ENCODE measurements at places on chromosomes 11 and 22.

DNA sequence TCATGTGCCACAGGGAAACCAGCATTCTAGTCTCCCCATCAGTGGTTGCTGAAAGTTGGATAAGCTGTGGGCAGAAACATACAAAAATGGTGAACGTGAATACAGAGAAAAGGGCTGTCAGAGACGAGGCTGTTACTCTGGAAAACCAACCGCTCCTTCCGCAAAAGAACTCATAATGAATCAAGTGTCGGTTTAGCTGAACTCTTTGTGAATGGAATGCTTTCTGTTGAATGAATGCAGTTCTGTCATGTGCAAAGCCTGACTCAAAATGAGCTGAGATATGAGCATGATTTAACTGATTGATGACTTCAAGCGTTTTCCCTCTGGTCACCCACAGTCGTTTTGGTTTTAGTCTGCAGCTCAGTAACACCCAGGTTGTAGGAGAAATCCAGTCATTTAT is 298.3 kb downstream of the ETS1 start:
- peak; percentile 38 for DNase-seq

DNA sequence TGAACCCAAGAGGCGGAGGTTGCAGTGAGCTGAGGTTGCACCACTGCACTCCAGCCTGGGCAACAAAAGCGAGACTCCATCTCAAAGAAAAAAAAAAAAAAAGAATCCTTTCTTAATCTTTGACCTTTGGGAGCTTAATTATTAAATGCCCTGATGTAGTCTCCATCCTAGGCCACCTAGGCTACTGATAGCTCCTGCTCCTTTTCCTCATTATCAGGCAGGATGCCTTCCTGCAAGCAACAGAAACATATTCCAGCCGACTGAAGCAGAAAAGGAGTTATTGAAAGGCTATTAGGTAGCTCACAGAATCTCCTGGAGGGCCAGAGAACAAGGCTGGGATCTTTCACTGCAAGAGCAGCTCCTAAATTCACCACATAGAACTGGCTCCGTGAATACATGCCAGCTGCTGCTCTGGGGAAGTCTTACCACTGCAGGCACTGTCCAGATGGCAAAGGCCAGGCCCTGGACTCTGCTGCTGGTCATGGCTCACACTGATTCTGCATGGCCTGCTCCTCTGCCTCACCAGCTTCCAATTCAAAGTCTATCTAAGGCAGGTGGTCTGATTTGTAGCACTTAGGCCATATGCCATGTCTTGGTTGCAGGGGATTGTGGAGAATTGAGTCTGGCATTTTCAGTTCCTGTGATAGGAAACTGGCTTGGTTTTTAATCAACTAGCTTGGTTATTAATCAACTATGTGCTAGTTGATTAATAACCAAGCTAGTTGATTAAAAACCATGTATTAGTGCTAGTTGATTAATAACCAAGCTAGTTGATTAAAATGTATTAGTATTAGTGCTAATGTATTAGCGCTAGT is 26.0 kb upstream of the POLD3 start:
- no peak for DNase-seq

DNA sequence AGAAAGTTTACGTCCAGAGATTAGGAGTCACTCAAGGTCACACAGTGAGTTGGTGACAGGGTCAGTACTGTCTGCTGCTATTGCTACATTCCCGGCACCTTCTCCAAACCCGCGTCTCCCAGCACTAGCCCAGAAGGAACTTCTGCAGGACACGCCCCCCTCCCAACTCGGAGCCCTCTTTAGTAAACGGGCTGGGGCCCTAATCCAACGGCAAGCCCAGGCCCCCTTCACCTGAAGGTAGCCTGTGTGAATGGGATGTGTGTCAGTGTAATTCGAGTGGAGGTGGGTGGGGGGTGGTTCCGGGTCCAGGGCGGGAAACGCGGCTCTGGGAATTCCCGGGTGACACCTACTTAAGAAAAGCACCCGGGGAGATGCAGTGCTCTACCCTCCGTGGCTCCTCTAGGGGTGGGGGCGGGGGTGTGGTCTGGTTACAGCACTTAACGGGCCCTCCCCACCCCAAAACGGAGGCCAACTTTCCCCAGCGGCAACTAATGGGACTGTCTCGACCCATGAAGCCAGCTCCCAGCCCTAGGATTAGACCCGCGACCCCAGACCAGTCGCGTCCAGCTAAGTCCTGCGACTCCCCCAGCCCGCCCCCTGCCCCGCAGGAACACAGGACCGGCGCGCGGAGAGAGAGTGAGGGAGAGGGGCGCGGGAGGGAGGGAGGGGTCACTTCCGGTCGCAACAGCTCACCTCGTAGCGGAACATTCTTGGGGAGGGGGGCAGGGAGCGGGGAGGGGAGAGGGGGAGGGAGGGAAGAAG is 468 bp downstream of the PATL1 start:
- no peak for DNase-seq

DNA sequence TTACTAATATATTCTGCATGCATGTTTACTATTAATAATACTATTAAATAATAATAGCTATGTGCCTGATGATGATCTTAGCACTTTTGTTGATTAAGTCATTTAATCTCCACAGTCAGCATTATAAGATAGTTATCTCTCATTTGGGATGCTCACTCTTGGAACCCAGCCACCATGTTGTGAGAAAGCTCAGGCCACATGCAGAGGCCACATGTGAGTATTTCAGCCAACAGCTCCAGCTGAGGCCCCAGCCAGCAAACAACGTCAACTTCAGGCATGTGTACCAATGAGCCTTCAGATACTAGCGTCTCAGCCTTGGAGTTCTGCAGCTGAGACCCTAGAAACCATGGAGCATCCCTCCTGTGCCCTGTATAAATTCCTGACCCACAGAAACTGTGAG is 798.1 kb upstream of the LRRC4C start:
- DNase-seq: no peak

GRCh38 chr11:76721755-76722677 is 51.5 kb upstream of the LRRC32 start:
- DNase-seq: peak; percentile 75

- DNase-seq: no peak
Measured at GRCh38 chr11:132030896-132031295, 660.5 kb downstream of the NTM start.

GRCh38 chr11:47399860-47400767 is 8.3 kb upstream of the SLC39A13 start:
- DNase-seq: peak; percentile 31

DNA sequence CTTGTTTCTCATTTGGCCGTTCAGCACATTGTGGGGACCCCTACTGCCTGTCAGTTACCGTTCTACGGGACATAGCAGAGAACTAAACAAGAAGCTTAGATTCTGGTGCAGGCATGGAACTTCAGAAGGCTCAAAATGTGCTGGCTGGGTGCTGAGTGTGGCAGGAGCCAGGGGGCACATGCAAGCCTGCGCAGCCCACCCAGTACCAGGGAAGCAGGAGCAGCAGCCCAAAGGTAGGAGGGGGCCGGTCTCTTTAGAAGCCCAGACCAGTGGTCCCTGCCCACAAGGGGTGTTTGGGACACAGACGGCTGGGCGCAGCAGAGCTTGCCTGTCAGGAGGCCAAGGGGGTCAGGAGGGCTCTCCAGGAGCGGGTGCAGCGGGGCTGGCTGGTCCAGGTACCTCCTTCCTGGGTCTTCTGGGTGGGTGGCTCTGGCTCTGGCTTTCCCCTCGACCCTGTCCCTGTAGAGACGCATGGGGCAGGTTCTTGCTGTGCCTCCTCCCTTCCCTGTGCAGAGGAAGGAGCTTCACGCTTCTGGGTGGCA is 2.2 kb downstream of the PTDSS2 start:
- no peak for DNase-seq

GRCh38 chr22:48359613-48359965 is 1468.1 kb downstream of the BRD1 start:
- DNase-seq: no peak

DNA sequence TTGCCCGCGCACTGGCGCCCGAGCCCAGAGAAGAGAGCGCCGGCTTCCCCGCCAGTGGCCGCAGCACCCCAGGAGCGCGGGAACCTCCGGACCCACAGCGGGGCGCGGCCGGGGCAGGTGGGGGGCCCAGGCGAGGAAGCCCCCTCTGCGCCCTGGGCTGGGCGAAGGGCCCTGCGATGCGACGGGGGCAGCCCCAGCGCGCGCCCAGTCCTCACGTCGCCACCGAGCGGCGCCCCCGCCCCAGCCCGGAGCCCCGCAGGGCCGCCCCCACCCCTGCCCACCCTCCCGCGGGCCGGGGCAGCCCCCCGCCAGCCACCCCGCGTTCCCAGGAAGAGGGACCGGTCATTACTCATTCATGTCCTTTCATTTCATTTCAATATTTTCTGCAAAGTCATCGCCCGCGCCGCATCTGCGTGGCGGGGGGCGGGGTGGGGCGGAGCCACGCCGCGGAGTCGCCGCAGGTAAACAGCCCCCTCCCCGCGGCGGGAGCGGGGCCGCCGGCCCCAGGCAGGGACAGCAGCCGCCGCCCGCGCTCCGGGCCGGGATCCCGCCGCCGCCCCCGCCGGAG is 673 bp upstream of the PANX2 start:
- DNase-seq: peak; percentile 31

DNA sequence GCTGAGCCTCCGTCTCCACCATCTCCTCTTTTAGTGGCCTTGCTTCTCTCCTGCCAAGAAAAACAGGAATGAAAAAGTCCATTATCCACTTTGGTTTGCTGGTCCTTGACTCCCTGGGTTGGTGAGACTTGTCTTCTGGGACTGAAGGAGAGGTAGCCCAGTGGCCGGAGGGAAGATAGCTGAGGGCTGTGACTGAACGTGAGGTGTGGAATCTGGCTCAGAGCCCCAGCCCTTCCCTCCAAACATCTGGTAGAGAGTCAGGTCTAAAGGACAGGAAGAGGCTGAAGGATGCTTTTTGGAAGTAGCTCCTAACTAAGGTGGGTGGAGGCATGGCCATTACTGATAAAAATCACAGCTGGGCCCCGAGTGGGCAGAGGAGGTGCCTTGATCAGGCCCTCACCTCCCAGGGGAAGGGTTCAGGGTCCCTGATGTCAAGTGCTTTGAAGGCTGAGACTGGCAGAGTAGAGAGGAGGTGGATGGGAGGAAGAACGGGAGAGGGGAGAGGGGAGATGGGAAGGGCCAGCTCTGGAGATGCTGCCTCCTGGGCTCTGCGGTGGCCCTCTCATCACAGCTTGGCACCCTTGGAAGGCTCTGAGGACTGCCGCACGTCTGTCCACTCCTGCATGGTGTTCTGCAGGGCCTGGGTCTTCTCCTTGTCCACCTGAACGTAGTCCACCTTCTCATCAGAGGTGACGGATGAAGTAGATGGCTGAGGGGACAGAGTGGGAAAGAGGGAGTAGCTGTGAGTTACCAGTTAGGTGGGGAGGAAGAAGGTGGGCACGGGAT is 30.2 kb downstream of the USP35 start:
- no peak for DNase-seq

DNA sequence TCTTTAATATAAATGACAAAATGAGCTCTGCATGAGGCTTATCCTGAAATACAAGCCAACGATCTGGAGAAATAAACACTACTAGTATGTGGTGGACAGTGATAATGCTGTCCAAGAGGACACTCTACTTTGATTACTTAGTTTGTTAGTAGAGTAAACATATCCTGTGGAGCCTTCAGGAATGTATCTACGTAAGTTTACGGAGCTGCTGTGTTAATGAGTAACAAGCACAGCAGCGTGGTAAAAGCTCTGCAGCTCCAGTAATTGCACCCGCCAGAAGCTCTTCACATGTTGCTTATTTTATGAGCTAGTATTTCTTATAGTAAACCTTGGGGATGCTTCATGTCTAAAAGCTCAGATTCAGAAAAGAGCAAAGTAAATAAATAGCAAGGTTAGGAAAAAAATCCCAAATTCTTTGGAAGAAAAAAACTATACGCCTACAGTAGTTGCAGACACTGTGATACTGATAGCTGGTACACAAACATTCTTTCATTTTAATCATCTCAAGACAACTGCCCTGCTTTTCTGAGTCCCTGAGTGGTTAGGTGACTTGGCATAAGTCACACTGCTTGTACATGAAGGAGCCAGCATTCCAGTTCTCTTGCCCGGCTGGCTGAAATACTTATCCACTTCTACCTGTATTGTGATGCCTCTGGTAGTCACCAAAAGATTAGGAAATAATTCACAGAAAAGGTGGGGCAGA is 32.7 kb upstream of the CCDC34 start:
- no peak for DNase-seq

- peak; percentile 49 for DNase-seq
Measured at GRCh38 chr11:119056421-119056999, 495 bp downstream of the HYOU1 start.

GRCh38 chr22:48664586-48664985 is 1163.1 kb downstream of the BRD1 start:
- no peak for DNase-seq

DNA sequence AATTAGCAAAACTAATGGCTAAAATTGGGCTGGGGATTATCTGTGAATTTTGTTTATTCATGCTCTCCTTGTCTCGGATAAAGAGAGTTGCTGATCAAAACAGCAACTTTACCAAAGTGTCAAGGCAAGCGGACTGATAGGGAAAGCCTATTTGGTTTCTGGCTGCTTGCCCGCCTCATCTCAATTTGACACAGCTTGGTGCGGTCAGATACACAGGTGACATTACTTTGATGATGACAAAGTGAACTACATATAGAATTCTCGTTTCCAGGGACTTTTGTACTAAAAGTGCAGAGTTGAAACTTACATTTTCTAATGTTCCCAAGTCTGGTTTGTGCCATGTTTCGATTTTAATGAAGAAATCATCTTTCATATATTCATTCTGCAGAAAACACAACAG is 22.8 kb downstream of the PITPNB start:
- no peak for DNase-seq

GRCh38 chr11:118258410-118258809 is 5.7 kb downstream of the MPZL2 start:
- DNase-seq: no peak

- DNase-seq: no peak
Measured at GRCh38 chr11:33557201-33557600, 143.4 kb downstream of the C11orf91 start.

- no peak for DNase-seq
Measured at GRCh38 chr11:68988491-68988890, 7.7 kb upstream of the MRGPRD start.

DNA sequence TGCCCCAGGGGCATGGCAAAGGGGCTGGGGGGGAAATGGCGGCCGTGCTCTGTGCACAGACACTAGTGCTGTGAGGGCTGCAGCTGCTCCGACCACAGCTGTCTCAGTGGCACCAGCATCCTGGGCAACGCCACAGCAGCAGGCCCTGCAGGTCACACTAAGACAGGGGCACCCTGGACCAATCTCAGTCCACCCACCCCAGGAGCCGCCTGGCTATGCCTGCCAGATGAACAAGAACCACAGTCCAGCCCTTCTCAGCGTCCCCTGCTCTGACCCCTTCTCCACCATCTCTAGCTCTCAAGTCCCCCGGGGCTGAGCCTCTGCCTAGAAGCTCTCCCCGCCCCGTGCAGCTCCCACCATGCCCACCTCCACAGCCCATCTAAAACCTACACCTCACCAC is 16.5 kb downstream of the TUBGCP6 start:
- no peak for DNase-seq

Measured in activated CD4-positive, alpha-beta T cell treated with anti-CD3 and anti-CD28 coated beads, Interleukin-2, amount 10 ng/mL, durations not matched to agents 7 days and 5 days (primary cell).